ENCODE measurements at places on chromosomes 11 and 22.

DNA sequence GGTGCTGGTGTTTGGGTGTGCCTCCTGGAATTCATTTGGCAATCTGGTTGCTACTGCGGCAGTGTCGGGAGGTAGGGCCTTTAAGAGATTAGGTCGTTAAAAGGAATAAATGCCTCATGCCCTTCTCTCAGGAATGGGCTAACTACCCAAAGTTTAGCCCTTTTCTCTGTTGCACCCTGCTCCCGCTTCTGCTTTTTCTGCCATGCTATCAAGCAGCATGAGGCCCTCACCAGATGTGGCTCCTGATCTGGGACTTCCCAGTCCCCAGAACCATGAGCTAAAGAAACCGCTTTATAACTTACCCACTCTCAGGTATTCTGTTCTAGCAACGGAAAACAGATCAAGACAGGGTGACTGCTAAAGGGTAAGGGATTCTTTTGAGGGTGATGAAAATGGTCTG, 6.3 kb downstream of the EIF3D start:
- DNase-seq: no peak

- DNase-seq: no peak
These were observed 40.2 kb upstream of the EED start for GRCh38 chr11:86204356-86204755.

DNA sequence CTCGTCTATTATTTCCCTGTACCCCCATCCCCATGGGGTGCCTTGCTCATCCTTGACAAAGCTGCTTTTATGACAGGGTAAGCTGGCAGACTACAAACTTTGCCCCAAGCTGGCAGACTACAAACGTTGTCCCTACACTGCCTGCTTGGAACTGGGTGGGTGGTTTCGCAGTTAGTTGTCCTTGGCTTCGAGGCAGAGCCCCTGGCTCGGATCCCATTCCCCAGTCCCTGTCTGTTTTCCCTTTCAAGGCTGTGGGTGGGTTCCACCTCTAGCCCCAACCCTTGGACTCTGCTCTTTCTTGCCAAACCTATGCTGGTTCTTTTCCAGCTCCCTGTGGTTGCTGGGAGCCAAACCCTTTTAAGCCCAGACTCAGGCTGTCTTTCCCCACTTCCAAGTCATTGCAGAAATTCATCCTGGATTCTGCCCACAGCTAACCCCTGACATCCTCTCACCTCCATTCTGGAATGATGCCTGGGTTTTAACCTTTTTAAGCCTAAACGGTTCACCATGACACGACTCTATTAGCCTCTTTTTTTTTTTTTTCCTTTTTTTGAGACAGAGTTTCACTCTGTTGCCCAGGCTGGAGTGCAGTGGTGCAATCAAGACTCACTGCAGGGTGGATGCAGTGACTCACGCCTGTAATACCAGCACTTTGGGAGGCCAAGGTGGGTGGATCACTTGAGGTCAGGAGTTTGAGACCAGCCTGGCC, 9.2 kb upstream of the RBM14 start:
- DNase-seq: no peak

- DNase-seq: no peak
These were observed 476 bp downstream of the ARHGAP32 start for GRCh38 chr11:129191649-129192048.
